H4 (cell line): ENCODE measurements at places on chromosomes 4 and X. TPM values are rescaled to one million over a fixed set of nuclear protein-coding genes. Genes with fewer than 3 reads are reported as not detected.

The TMEM144 gene
- total RNA-seq, result 1.8 and 4.5 TPM in 2 replicates

The HAND2 gene
- 0.06 and 1.2 TPM in 2 replicates for total RNA-seq

The AMBN gene
- 0.19 TPM in 1 of 2 replicates, not detected in the other for total RNA-seq

The MAOB gene
- not detected in 2 replicates for total RNA-seq

The AFF2 gene
- under 0.01 and 0.10 TPM in 2 replicates for total RNA-seq

The AKAP4 gene
- total RNA-seq, result not detected in 2 replicates

The MAGEA2B gene
- total RNA-seq, result 3.2 and 19.6 TPM in 2 replicates

The HEPH gene
- 0.85 and 1.6 TPM in 2 replicates for total RNA-seq

The SLC10A6 gene
- 0.27 TPM in 1 of 2 replicates, not detected in the other for total RNA-seq

The BCAP31 gene
- total RNA-seq, result 233 and 264 TPM in 2 replicates

The GPRASP1 gene
- total RNA-seq, result 0.08 and 0.19 TPM in 2 replicates

The NLGN3 gene
- total RNA-seq, result 0.25 and 0.31 TPM in 2 replicates

The MGST2 gene
- 1.6 TPM in 1 of 2 replicates, not detected in the other for total RNA-seq

The DCX gene
- 0.06 TPM in 1 of 2 replicates, not detected in the other for total RNA-seq

The USP27X gene
- total RNA-seq, result 1.1 and 3.5 TPM in 2 replicates

The ZNF711 gene
- total RNA-seq, result 5.0 and 7.2 TPM in 2 replicates
